Pulmonary artery endothelial cell (primary cell): ENCODE measurements at places on chromosomes 1 and 21.

GRCh38 chr1:43188106-43188505, 16.0 kb downstream of the CFAP57 start:
- DNase-seq = no peak

GRCh38 chr1:96074876-96075577, 646.6 kb upstream of the PTBP2 start:
- no peak for DNase-seq

GRCh38 chr1:170471398-170472053, 60.4 kb upstream of the GORAB start:
- no peak for DNase-seq

DNA sequence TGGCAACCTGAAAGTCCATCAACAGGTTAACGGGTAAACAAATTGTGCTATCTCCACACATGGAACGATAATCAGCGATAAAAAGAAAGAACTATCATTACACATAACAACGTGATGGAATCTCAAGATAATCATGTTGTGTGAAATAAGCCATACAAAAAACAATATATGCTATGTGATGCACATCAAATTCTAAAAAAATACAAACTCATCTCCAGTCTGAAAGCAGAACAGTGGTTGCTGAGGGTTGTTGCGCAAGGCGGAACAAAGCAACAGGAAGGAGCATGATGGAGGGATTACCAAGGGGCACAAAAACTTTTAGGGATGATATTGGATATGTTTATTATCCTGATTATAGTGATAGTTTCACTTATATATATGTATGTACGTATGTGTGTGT, 324.8 kb downstream of the VAV3 start:
- no peak for DNase-seq

DNA sequence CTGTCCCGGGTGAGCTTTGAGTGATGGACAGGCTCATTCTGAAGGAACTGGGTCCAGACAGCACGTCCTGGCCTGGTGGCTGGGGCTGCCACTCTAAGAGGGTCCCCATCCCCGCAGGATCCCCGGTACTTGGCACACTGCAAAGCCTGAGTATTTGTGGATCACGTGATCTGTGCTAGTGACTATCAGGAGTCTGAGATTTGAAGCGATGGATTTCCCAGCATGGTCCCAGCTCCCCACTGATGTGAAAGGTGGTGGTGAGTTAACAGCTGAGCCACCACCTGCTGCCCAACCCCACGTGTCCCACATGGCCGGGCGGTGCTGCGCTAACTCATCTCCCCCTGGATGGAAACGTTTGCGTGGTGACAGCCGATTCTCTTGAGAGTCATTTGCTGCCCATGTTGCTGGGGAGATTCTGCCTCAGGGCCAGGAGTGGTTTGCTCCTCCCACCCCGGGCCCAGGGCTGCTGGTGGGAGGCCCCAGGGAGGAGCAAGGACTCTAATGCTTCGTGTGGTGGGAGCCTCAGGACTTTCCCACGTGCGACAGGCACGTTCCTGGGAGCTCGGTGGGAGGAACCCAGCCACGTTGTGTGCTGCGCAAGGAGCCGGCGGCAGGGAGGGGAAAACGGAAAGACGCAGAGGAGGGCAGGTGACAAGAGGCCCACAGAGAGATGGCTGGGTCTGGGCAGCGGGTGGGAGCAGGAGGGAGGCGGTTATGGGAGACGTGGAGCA, 15.1 kb downstream of the FAAP20 start:
- DNase-seq = no peak

GRCh38 chr1:14946684-14947238, 206.8 kb upstream of the TMEM51 start:
- DNase-seq = no peak

GRCh38 chr1:77421504-77422233, 139.8 kb downstream of the AK5 start:
- DNase-seq = no peak

GRCh38 chr1:232629250-232630046, 485 bp downstream of the SIPA1L2 start:
- no peak for DNase-seq

DNA sequence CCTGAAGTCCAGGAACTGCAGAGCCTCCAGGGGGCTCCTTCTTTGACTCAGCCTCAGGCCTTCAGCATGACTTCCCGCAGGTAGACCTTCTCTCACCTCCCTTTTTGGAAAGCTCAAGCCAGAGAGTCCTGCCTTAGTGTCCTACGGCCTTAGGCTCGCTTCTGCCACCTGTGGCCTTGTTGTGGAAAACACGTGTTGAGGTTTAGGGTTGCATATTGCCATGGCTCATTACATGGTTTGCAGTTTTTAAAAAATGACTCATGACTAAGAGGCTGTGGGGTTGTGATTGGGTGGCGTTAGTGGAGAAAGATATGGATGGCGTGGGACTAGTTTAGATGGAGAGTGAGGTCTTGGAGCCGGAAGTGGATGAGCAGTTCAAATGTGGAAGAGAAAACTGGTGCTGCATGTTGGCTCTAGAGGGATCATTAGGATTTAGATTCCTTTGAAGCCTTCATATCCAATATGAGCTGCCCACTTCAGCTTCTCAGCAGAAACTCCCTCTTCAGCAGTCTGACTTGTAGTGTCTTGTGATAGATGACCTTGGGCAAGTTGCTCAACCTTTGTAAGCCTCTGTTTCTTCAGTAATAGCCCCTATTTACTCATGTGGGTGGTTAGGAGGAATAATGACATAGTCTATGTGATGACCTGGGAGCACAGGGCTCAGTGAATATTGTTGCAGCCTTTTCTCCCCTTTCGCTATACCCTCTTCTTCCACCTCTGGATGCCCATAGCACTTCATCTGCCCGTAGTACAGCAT, 6.5 kb upstream of the FGGY start:
- no peak for DNase-seq

- DNase-seq = no peak
Measured at GRCh38 chr1:210646258-210646616, 317.5 kb downstream of the HHAT start.

DNA sequence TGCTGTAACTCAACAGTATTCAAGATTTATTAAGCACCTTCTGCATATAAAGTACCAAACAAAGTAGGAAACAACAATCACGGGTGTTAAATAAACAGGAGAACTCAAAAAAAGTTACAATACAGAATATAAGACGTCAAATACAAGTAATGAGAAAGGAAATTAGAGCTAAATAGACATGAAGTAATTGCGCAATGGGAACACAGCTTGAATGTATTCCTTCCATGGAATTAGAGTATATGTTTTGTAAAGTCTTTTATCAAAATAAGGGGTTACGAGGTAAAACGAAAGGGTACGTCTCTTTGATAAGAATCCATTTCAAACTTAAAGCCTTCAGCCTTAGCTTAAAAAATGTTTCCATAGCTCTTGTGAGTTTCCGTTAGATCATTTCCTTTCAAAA, 109.1 kb downstream of the SPATA6 start:
- no peak for DNase-seq

GRCh38 chr1:35441926-35442579, 115.2 kb downstream of the KIAA0319L start:
- no peak for DNase-seq

GRCh38 chr1:14887764-14888350, 265.7 kb upstream of the TMEM51 start:
- DNase-seq = no peak

- DNase-seq = no peak
Measured at GRCh38 chr1:28241638-28242241, 5.8 kb downstream of the ATP5IF1 start.

DNA sequence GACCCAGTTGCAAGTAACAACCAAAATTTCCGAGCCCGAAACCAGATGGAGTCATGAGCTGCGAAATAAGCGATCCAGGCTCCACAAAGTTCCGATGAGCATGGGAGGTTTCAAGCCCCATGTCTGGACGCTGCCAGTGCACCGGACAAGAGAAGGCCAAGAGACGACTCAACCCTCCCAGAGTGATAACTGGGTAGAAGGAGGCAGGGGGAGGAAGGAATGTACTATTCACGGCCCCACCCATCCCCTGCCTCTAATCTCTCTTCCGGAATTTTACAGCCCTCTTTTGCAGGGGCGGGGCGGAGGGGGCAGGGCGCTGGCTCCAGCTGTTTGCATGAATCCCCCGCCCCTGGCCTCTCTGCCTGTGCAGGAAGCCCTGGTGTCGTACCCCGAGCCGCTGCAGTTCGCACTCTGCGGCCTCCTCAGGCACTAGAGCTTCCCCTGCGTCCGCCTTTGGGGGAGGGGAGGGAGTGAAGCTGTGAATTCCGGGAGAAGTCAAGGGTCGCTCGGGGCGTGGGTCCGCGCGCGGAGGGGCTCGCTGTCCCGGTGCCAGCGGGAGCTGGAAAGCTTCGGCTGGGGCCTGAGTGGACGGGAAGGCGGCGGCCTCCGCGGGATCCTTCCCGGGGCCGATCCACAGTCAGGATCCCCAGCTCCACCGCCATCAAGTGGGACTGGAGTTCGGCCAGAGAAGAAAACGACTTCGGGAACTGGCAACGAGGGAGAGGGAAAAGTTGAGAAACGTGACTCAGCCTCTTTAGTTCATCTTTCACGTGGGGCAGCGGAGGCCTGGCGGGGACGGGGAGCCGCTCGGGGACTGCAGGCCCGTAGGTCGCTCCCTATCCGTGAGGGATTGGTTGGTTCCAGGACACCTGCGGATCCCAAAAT, 6.3 kb upstream of the PTP4A2 start:
- no peak for DNase-seq

GRCh38 chr1:194289569-194290266, 1103.3 kb upstream of the B3GALT2 start:
- no peak for DNase-seq

DNA sequence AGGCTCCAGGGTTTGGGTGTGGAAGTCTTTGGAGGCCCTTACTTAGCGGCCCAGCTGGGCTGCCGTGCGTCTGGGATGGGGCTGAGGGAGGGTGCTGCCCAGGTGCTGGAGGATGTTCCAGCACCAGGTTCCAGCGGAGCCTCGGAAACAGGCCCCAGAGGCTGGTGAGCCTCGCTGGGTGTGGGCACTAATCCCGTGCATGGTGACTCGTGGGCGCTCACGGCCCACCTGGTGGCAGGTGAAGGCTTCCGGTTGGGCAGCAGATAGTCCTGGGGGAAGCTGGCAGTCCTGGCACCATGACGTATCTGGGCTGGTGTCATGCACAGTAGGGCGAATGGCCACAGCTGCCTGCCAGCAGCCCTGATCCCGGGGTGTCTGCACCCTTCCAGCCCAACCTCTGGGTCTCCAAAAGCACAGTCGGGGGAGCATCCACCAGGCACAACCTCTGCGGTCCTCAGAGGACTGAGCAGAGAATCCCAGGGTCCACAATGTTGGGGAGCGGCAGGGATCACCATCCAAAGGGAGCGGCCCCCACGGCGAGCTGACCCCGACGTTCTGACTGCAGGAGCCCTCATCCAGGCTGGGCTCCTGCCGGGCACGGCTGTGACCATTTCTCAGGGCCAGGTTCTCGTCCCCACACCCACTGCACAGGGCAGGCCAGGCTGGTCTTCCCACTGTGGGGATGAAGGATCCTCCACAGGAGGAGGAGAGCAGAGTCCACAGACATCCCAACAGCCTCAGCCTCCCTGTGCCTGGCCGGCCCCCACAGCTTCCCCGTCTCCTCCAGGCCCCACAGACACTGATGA, 25.3 kb downstream of the FTCD start:
- no peak for DNase-seq

- no peak for DNase-seq
Measured at GRCh38 chr1:19625291-19625937, 18.7 kb upstream of the NBL1 start.

DNA sequence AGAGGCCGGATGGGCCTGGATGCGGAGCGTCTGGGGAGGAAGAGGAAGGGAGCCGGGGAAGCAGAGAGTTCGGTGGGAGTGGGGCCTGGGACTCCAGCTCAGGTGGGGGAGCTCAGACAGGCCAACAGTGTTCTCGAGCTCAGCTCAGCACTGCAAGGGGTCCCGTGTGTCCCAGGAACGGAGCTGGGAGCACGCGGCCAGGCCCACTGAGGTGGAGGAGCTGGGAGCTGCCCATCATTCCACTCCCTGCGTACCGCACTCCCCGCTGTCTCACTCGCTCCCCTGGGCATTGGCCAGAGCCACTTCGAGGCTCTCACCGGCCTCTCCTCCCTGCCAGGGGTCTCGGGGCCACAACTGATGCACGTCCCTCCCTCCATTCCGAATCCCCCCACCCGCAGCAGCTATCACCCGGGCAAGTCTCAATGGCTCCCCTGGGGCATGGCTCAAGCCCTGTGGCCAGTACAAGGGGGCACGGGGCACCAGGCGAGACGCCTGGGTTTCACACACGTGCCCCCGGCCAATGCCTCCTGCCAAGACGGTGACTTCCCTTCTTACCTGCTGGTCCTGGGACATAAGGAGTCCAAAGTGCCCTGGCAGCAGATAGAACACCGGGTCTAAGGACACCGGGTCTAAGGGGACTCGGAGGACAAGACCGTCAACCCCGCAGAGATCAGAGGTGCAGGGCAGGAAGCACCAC, 30.3 kb upstream of the COL6A2 start:
- DNase-seq = no peak

DNA sequence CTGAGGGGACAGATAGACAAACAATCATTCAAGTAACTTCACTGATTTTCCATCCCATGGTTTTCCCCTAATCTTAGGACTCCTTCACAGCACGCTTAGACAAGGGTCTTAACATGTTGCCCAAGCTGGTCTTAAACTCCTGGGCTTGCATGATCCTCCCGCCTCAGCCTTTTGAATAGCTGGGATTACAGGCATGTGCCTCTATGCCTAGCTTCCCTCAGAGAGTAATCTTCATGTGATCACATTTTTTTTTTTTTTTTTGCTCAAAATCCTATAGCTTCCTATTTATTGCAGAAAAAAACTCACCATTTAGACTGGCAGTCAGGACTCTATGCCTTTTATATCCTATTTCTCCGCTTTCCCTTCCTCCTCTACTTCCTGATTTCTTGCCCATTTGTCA, 90.4 kb upstream of the DPH5 start:
- DNase-seq = no peak

- no peak for DNase-seq
Measured at GRCh38 chr1:204161609-204162493, 4.3 kb downstream of the REN start.
